Upper lobe of left lung (tissue), 6 donors: ENCODE measurements at places on chromosomes 2 and 18. TPM values are rescaled to one million over a fixed set of nuclear protein-coding genes. Genes with fewer than 3 reads are reported as not detected.

The RESP18 gene
- not detected for total RNA-seq

The ALLC gene
- not detected for total RNA-seq

DNA sequence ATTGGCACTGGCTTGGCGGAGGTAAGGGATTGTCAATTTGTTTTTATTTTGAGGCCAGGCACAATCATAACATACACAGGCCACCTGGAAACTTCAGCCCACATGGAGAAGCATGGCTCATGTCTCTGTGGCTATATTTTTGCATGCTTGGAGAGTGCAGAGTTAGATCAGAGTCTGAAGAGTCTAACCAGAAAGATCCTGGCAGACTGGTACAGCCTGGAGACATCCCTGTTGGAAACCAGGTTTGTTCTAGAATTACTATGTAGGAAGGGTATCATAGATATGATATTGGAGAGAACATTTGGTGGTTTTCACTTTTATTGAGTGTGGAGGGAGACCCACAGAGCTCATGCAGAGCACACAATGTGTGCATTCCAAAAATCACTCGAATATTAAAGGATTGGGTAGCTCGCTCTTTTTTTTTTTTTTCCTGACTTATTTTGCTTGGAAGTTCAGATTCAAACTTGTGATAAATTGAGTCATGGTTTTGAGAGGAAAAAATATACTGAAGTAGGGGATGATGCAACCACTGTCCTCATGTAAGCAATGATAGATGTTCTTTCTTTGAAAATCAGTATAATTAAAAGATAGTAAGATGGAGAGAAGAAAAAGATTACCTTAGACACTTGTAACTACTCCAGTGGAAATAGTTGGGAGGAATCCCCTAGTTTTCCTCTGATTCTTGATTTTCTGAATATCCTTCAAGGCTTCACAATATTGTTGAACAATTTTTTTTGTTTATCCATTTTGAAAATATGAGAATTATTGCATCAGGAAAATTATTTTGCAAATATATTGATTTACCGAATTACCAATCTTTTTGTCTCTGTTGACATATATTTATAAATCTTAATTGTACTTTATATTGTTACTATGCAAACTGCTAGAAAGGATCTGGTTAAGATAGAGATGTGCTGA lies 185.7 kb upstream of the ZEB2 start:
- DNase-seq: no peak
- no peaks in the 10 kb centered on the region for H3K36me3 ChIP-seq
- H3K4me3 ChIP-seq: no peak overlapping the region

The TP53I3 gene
- 27.0 TPM for total RNA-seq

The CHST9 gene
- 0.20 TPM for total RNA-seq

DNA sequence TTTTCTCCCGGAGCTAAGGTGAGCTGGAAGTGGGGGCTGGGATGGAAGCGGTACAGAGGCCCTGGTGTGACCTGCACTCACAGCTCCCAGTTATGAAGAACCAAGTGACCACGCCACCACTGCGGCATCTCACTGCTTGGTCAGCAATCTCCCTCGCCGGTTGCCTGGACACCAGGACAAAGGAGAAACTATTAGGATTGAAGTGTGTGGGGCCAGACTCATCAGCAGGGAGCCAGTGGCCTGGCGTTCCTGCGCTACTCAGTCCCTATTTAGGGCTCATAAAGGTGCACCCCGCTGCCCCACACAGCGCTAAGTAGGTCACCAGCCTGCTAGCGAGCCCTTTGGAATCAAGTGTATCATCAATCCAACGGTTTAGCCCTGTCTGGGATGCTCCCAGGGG lies 82.9 kb downstream of the ZCCHC2 start:
- no peak overlapping the region for H3K4me3 ChIP-seq
- no peak for DNase-seq
- no peak overlapping the region for H3K27ac ChIP-seq
- H3K4me1 ChIP-seq: peaks cover under 1% of the 10 kb centered on the region
- H3K36me3 ChIP-seq: no peaks in the 10 kb centered on the region
- H3K27me3 ChIP-seq: no peaks in the 10 kb centered on the region

GRCh38 chr2:239731998-239732665 lies 293.0 kb downstream of the NDUFA10 start:
- no peak overlapping the region for H3K4me3 ChIP-seq
- no peak overlapping the region for H3K27ac ChIP-seq
- DNase-seq: no peak
- no peaks in the 10 kb centered on the region for H3K4me1 ChIP-seq

GRCh38 chr2:195503208-195503607 lies 153.8 kb upstream of the SLC39A10 start:
- no peak overlapping the region for H3K4me3 ChIP-seq
- H3K27me3 ChIP-seq: no peaks in the 10 kb centered on the region

The OSBPL6 gene
- total RNA-seq: 5.2 TPM

- no peaks in the 10 kb centered on the region for H3K36me3 ChIP-seq
- H3K4me1 ChIP-seq: peaks cover 16% of the 10 kb centered on the region
- DNase-seq: peak; percentile 96
- peak within 1 kb of the TSS; percentile 75 for H3K4me3 ChIP-seq
- H3K27ac ChIP-seq: peak within 1 kb of the TSS; percentile 83
- H3K27me3 ChIP-seq: no peaks in the 10 kb centered on the region
These were observed at the start of gene GPC1 for GRCh38 chr2:240435457-240435947. Gene GPC1 (plus strand): TSS chr2:240435663. CDS start chr2:240435919, 256 bp downstream.

GRCh38 chr18:57446322-57446721 lies 11.1 kb downstream of the ONECUT2 start:
- H3K27me3 ChIP-seq: peaks cover 7% of the 10 kb centered on the region
- H3K4me3 ChIP-seq: no peak overlapping the region
- no peak overlapping the region for H3K27ac ChIP-seq
- no peaks in the 10 kb centered on the region for H3K36me3 ChIP-seq
- no peak for DNase-seq
- no peaks in the 10 kb centered on the region for H3K4me1 ChIP-seq

The LTBP1 gene
- total RNA-seq: 29.0 TPM

The GRHL1 gene
- total RNA-seq: 4.3 TPM

DNA sequence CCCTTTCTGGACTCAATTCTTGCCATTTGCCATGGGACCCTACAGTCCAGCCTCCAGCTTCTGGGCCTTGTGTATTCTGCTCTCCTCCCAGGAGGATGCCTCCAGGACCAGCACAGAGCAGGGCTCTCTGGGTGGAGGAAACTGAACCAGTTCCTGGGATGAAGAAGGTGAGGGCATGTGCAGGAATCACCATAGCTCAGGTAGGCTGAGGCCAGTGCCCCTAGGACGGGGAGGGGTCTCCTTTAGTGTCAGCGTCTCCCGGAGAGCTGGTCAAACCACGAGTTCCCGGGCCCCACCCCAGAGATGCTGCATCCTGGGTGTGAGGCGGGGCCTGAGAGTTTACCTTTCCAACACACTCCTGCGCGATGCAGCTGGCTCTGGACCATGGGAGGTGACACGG lies 5.8 kb upstream of the PRELID3A start:
- no peaks in the 10 kb centered on the region for H3K27me3 ChIP-seq
- no peaks in the 10 kb centered on the region for H3K36me3 ChIP-seq
- peaks cover 1% of the 10 kb centered on the region for H3K4me1 ChIP-seq
- no peak overlapping the region for H3K4me3 ChIP-seq
- no peak overlapping the region for H3K27ac ChIP-seq
- DNase-seq: peak; percentile 19

GRCh38 chr2:168008646-168009195 lies 238.7 kb downstream of the STK39 start:
- H3K27me3 ChIP-seq: no peaks in the 10 kb centered on the region
- no peaks in the 10 kb centered on the region for H3K36me3 ChIP-seq
- H3K4me1 ChIP-seq: no peaks in the 10 kb centered on the region
- DNase-seq: no peak

- DNase-seq: no peak
- no peaks in the 10 kb centered on the region for H3K4me1 ChIP-seq
- no peaks in the 10 kb centered on the region for H3K36me3 ChIP-seq
- no peaks in the 10 kb centered on the region for H3K27me3 ChIP-seq
- no peak overlapping the region for H3K4me3 ChIP-seq
These were observed 131.4 kb downstream of the VWC2L start for GRCh38 chr2:214542295-214542694.

DNA sequence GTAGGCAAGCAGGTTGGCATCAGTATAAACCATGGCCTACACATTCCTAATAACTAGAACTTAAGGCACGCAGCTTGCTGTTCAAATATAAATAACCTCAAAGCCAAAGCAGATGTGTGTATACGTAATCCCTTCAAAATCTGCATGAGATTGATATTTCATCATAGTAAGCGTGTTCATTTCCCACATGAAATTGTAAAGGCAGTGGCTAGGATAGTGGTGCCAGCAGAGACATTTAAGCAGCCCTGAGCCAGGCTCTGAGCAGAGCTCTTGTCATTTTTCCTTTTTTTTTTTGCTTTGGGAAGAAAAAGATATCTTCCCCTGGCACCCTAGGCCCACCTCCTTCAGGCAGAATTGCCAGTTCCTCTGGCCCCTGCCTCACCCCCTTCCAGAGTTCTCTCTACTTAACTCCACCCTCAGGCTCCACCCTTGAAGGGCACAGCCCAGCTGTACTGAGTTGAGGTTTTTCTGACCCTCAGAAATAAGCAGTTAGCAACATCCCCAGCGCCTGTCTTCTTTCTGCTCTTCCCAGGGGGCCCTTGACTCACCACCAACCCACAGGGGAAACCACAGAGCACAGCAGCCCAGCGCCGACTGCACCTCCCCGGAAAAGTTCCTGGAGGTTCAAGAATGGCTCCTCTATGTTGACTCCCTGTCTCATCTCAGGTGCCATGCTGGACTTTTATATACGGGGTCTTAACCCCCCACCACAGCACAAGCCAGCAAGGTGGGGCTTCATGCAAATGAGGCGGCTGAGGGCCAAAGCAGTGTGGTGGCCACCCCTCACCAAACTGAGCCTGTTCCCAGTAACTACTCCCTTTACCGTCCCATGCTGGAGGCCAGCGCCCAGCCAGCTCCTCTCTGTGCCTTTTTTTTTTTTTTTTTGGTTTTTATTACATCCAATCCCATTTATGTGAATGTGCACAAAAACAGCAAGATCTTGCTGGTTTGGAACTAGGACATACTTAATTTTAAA lies 84.7 kb downstream of the EHD3 start:
- H3K36me3 ChIP-seq: no peaks in the 10 kb centered on the region
- DNase-seq: no peak
- peak overlapping the region; percentile 84 for H3K27ac ChIP-seq
- H3K27me3 ChIP-seq: no peaks in the 10 kb centered on the region
- H3K4me3 ChIP-seq: no peak overlapping the region

GRCh38 chr2:226273440-226273839 lies 526.2 kb downstream of the IRS1 start:
- no peaks in the 10 kb centered on the region for H3K4me1 ChIP-seq
- H3K36me3 ChIP-seq: no peaks in the 10 kb centered on the region
- H3K27me3 ChIP-seq: no peaks in the 10 kb centered on the region
- H3K27ac ChIP-seq: no peak overlapping the region
- no peak overlapping the region for H3K4me3 ChIP-seq

DNA sequence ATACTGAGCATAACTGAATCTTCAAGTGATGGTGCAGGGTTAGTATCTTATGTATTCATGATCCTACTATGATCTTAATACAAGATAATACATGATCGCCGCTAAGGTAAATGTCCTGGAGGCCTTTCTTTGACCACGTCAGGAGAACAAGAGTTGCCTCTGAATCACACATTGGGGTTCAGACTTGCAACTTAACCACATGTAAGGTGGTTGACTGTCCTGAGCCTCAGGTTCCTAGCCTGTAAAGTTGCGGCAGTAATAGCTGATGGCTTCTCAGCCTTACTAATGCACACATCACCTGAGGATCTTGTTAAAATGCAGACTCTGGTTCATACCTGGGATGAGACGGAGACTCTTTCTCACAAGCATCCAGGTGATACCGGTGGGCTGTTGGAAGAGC lies 112.5 kb downstream of the MGAT5 start:
- H3K27ac ChIP-seq: no peak overlapping the region
- no peak overlapping the region for H3K4me3 ChIP-seq
- H3K4me1 ChIP-seq: peaks cover 6% of the 10 kb centered on the region
- H3K27me3 ChIP-seq: no peaks in the 10 kb centered on the region
- peaks cover 7% of the 10 kb centered on the region for H3K36me3 ChIP-seq

DNA sequence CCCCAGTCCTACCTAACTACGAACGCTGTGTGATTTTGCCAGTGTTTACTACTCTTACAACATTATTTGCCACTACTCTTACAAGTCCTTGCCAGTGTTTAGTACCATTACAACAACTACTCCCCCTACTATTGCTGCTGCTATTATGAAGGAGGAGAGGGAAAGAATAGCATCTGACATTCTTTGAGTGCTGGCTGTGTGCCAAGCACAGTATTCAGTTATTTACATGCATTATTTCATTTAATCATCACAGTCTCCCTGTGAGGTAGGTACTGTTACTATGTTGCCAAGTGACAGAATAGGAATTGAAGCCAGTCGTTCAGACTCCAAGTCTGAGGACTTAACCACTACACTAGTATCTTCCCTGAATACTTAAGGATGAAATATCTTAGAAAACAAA lies 185.9 kb upstream of the FOSL2 start:
- H3K27me3 ChIP-seq: no peaks in the 10 kb centered on the region
- no peak for DNase-seq
- H3K4me3 ChIP-seq: no peak overlapping the region
- H3K27ac ChIP-seq: no peak overlapping the region

GRCh38 chr2:26820932-26821331 lies 27.0 kb upstream of the DPYSL5 start:
- H3K27ac ChIP-seq: no peak overlapping the region
- H3K36me3 ChIP-seq: no peaks in the 10 kb centered on the region
- no peak for DNase-seq
- no peak overlapping the region for H3K4me3 ChIP-seq
- no peaks in the 10 kb centered on the region for H3K27me3 ChIP-seq
- no peaks in the 10 kb centered on the region for H3K4me1 ChIP-seq

GRCh38 chr2:54803783-54804751 lies 80.6 kb downstream of the EML6 start:
- no peaks in the 10 kb centered on the region for H3K4me1 ChIP-seq
- H3K27ac ChIP-seq: no peak overlapping the region
- no peaks in the 10 kb centered on the region for H3K27me3 ChIP-seq
- H3K4me3 ChIP-seq: no peak overlapping the region
- DNase-seq: no peak

DNA sequence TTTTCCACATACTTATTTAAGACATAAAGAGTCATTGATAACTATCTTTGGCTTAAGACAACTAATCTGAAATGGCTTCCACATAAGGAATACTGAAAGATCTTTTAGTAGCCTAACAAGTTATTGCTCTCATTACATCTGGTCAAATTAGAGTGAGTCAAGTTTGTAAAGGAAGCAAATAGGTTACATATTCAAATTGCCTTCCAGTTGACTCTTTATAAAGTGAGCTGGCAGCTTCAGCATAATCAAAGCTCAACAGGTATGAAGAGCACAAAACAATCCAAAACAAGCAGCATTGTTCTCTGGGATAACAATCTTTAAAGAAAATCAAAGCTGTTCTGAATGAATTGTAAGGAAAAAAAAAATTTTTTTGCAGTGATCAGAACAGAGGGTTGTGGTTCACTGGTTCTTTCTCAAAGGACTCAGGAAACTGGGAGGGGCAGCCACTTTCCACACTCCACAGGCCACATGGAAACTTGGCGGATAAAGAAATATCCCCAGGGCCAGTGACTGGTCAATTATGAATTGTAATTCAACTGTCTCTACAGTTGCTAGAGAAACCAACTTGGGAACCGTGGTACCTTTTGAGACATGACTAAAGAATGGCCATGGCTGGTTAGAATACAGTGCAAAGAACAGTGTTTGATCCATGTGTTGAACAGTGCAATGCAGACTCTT lies 369.3 kb upstream of the KCNH7 start:
- no peaks in the 10 kb centered on the region for H3K4me1 ChIP-seq
- H3K27ac ChIP-seq: no peak overlapping the region
- no peak overlapping the region for H3K4me3 ChIP-seq
- H3K27me3 ChIP-seq: no peaks in the 10 kb centered on the region

GRCh38 chr2:77839102-77839501 lies 316.9 kb upstream of the LRRTM4 start:
- no peaks in the 10 kb centered on the region for H3K27me3 ChIP-seq
- H3K4me3 ChIP-seq: no peak overlapping the region
- no peaks in the 10 kb centered on the region for H3K36me3 ChIP-seq
- H3K27ac ChIP-seq: no peak overlapping the region
